ENCODE measurements at places on chromosomes 3 and 15. TPM values are rescaled to one million over a fixed set of nuclear protein-coding genes. Genes with fewer than 3 reads are reported as not detected.

Gene SOX14
- polyA plus RNA-seq: not detected

Gene GNAT1
- not detected for polyA plus RNA-seq

Gene CDCP1
- 25.6 TPM for polyA plus RNA-seq

Gene NOX5
- polyA plus RNA-seq: 0.17 TPM

Gene GRAMD2A
- polyA plus RNA-seq: 0.15 TPM

Gene KLHL40
- polyA plus RNA-seq: not detected

Gene HRG
- not detected for polyA plus RNA-seq

Gene GOLGA8G
- not detected for polyA plus RNA-seq

All from fibroblast of lung (primary cell).